ENCODE measurements at places on chromosomes 13 and 19. TPM values are rescaled to one million over a fixed set of nuclear protein-coding genes. Genes with fewer than 3 reads are reported as not detected.
A peak's percentile ranks its signal among the peaks of the same experiment; 100 is the strongest.

DNA sequence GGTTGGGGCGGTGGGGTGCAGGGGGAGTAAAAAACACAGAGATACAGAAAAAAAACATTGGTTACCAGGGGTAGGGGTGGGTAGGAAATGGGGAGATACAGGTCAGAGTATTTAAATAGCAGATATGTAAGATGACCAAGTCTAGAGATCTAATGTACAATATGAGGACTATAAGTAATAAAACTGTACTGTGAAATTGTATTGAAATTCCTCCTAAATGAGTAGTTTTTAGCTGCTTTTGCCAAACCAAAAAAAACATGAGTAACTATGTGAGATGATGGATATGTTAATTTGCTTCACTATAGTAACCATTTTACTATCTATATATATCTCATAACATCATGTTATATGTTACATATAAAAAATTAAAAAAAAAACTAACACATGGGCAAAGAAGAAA lies 29.6 kb downstream of the VWA8 start:
- H3K36me3 ChIP-seq, result peaks cover 3% of the 10 kb centered on the region
- no peak for DNase-seq
- no peak overlapping the region for H3K4me3 ChIP-seq
- no peaks in the 10 kb centered on the region for H3K4me1 ChIP-seq

HIF3A gene
- 46.1 TPM for total RNA-seq

IL11 gene
- 0.46 TPM for total RNA-seq

NPHS1 gene
- 1.9 TPM for total RNA-seq

KCNJ14 gene
- 1.8 TPM for total RNA-seq

ZNF382 gene
- total RNA-seq, result 17.5 TPM

GRCh38 chr19:29573486-29573885 lies 32.6 kb upstream of the POP4 start:
- peaks cover 86% of the 10 kb centered on the region for H3K27me3 ChIP-seq
- H3K4me1 ChIP-seq, result no peaks in the 10 kb centered on the region
- no peaks in the 10 kb centered on the region for H3K36me3 ChIP-seq
- H3K27ac ChIP-seq, result no peak overlapping the region

DNA sequence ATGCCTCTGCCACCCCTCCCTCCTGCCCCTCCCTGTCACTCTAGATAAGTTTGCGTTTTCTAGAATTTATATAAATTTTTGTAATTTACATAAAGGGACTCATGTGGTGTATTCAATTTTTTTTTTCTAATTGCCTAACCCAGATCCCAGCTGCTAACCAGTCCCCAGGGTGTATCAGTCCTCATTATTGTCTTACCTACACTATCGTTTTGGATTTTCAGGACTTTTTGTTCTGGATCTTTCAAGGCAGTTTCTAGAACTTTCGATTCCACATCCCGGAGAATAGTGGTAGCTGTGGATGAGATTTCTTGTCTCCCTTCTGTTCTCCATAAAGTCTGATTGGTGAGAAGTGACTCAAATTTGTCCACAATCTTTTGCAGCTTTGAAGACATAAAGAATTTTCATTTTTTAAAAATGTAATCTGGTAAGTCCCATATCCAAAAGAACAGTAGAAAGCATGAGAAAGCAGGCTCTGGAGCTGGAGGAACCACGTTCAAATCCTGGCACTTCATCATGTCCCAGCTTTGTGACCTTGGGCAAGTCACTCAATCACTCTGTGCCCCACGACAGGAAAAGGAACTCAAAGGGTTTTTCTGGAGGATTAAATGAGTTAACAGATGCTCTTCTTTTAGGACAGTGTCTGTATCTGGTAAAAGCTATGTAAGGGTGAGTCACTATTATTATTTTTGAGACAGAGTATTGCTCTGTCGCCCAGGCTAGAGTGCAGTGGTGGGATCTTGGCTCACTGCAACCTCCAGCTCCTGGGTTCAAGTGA lies 19.7 kb downstream of the ADGRE3 start:
- no peaks in the 10 kb centered on the region for H3K36me3 ChIP-seq
- no peak overlapping the region for H3K4me3 ChIP-seq
- no peak for DNase-seq
- no peak overlapping the region for H3K27ac ChIP-seq
- H3K27me3 ChIP-seq, result no peaks in the 10 kb centered on the region

DNA sequence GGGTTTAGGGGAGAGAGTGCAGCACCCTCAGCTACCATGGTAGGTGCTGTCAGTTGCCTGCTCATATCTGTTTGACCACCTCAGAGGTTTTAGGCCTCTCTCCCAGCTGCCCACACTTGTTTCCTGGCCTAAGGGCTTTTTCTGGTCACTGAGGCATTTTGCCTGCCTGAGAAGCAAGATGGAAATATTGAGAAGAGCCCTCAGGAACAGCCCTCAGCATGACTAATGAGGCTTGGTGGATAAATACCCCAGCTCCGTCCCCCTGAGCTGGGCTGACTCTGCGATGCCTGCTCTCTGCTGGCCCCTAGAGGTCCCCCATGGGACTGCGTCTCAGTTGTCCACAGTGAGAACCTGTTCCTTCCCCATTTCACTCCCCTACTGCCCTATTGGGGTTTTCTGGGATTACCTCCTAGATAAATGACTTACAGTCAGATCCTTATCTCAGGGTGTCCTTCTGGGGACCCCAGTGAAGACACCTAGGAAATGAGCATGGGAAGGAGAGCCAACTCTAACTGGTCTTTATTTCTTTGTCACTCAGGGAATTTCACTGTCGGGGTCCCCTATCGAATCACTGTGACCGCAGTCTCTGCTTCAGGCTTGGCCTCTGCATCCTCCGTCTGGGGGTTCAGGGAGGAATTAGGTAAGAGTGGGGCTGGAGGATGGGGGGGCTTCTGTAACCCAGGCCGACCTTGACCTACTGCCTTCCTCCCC lies 13.3 kb downstream of the PALM3 start:
- H3K27me3 ChIP-seq, result no peaks in the 10 kb centered on the region
- H3K27ac ChIP-seq, result no peak overlapping the region
- H3K36me3 ChIP-seq, result no peaks in the 10 kb centered on the region

- H3K4me3 ChIP-seq, result no peak overlapping the region
- DNase-seq, result no peak
- H3K27me3 ChIP-seq, result no peaks in the 10 kb centered on the region
Measured at GRCh38 chr13:100306434-100306999, 217.6 kb downstream of the PCCA start.

GRCh38 chr19:37981785-37982475 lies 74.9 kb downstream of the SIPA1L3 start:
- peaks cover 41% of the 10 kb centered on the region for H3K4me1 ChIP-seq
- DNase-seq, result no peak
- peak overlapping the region; percentile 88 for H3K27ac ChIP-seq
- no peaks in the 10 kb centered on the region for H3K27me3 ChIP-seq
- peak overlapping the region; percentile 48 for H3K4me3 ChIP-seq

- peak overlapping the region; percentile 88 for H3K27ac ChIP-seq
- no peak overlapping the region for H3K4me3 ChIP-seq
- no peaks in the 10 kb centered on the region for H3K27me3 ChIP-seq
- H3K36me3 ChIP-seq, result no peaks in the 10 kb centered on the region
Measured at GRCh38 chr13:24668955-24669582, 11.1 kb upstream of the ATP12A start.

C19orf73 gene
- total RNA-seq, result 2.6 TPM

DNA sequence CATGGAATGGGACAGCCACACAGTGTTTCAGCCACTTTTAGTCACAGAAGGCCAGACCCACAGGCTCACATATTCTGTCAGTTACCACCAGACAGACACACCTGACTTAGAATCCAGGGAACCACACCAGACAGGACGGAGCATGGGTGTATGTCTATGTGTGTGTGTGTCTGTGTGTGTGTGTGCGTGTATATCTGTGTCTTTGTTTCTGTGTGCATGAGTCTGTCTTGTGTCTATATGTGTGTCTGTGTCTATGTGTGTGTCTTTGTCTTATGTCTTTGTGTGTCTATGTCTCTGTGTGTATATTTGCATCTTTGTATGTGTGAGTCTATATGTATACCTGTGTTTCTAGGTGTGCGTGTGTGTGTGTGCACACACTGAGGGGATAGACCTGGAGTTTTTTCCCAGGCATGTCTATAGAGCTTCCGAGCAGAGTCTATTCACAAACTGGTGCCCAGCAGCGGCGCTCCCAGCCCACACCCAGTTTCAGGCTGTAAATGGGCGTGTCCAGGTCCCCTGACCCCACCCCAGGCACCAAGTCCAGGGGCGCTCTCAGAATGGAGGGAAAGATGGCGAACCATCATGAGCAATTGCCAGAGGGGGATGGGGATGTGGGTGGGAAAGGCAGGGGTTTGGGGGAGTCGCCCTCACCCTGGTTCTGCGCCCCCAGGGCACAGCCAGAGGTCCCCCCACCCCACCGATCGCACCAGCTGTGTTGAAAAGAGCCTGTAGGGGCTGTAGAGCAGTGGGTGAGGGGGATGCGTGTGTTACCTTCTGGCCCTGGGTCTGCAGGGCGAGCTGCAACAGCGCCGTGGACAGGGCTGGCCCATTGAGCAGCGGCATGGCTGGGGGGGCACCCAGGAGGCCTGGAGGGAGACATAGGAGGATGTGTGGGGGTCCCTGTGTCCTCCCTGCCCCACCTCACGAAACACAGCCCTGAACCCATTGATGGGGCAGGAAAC lies 6.3 kb upstream of the FDX2 start:
- no peak overlapping the region for H3K4me3 ChIP-seq
- H3K4me1 ChIP-seq, result no peaks in the 10 kb centered on the region
- H3K36me3 ChIP-seq, result peaks cover 10% of the 10 kb centered on the region
- DNase-seq, result no peak
- H3K27ac ChIP-seq, result peak overlapping the region; percentile 6
- no peaks in the 10 kb centered on the region for H3K27me3 ChIP-seq

C3 gene
- 8.2 TPM for total RNA-seq

DNA sequence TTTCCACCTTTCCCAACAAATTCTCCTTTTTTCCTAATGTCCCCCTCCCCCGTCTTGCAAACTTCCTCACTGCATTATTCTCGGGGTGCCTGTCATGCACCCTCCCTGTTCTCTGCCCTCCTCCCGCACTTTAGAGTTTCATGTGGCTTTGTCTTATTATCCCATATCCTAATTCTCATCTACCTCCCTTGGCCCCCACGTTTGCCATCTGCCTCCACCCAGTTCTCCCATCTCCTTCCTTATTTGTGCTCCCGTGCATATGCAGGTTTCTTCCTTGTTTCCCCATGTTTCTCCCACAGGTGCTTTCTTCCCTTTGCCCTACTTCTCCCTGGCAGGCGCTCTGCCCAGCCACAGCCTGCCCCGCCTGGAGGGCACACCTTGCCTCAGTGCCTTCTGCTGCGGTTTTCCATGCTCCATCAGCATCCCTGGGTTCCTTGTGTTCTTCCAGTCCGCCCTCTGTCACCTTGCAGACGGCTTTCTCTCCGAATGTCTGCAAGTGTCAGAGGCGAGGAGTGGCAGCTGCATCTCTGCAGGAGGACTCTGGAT lies 1.5 kb downstream of the SPATA13 start:
- H3K4me1 ChIP-seq, result peaks cover 35% of the 10 kb centered on the region
- peaks cover 5% of the 10 kb centered on the region for H3K36me3 ChIP-seq
- DNase-seq, result no peak
- peaks cover 21% of the 10 kb centered on the region for H3K27me3 ChIP-seq
- H3K4me3 ChIP-seq, result peak overlapping the region; percentile 86
- peak overlapping the region; percentile 55 for H3K27ac ChIP-seq

- no peaks in the 10 kb centered on the region for H3K4me1 ChIP-seq
- no peak overlapping the region for H3K27ac ChIP-seq
- no peaks in the 10 kb centered on the region for H3K27me3 ChIP-seq
- DNase-seq, result no peak
Measured at GRCh38 chr19:2809387-2810140, 10.1 kb upstream of the ZNF554 start.

GRCh38 chr13:41562541-41563178 lies 105.3 kb downstream of the RGCC start:
- no peak overlapping the region for H3K4me3 ChIP-seq
- no peaks in the 10 kb centered on the region for H3K27me3 ChIP-seq
- no peak overlapping the region for H3K27ac ChIP-seq

GRCh38 chr13:59266478-59267063 lies 897.2 kb downstream of the DIAPH3 start:
- no peak for DNase-seq
- no peak overlapping the region for H3K27ac ChIP-seq
- H3K4me3 ChIP-seq, result no peak overlapping the region
- H3K27me3 ChIP-seq, result no peaks in the 10 kb centered on the region
- no peaks in the 10 kb centered on the region for H3K36me3 ChIP-seq

GRCh38 chr19:42658076-42658475 lies 63.4 kb upstream of the CEACAM8 start:
- no peaks in the 10 kb centered on the region for H3K4me1 ChIP-seq
- H3K36me3 ChIP-seq, result no peaks in the 10 kb centered on the region
- no peak for DNase-seq
- no peaks in the 10 kb centered on the region for H3K27me3 ChIP-seq
- H3K4me3 ChIP-seq, result no peak overlapping the region

ANKLE1 gene
- 5.9 TPM for total RNA-seq

BCL2L12 gene
- total RNA-seq, result 49.2 TPM

GRCh38 chr19:4518345-4519171 lies at the start of gene PLIN4:
Gene PLIN4, minus strand, starts transcription at chr19:4518486. Its CDS starts 214 bp downstream, at chr19:4518272.
- no peak within 1 kb of the TSS for H3K4me3 ChIP-seq
- DNase-seq, result peak; percentile 66

DNA sequence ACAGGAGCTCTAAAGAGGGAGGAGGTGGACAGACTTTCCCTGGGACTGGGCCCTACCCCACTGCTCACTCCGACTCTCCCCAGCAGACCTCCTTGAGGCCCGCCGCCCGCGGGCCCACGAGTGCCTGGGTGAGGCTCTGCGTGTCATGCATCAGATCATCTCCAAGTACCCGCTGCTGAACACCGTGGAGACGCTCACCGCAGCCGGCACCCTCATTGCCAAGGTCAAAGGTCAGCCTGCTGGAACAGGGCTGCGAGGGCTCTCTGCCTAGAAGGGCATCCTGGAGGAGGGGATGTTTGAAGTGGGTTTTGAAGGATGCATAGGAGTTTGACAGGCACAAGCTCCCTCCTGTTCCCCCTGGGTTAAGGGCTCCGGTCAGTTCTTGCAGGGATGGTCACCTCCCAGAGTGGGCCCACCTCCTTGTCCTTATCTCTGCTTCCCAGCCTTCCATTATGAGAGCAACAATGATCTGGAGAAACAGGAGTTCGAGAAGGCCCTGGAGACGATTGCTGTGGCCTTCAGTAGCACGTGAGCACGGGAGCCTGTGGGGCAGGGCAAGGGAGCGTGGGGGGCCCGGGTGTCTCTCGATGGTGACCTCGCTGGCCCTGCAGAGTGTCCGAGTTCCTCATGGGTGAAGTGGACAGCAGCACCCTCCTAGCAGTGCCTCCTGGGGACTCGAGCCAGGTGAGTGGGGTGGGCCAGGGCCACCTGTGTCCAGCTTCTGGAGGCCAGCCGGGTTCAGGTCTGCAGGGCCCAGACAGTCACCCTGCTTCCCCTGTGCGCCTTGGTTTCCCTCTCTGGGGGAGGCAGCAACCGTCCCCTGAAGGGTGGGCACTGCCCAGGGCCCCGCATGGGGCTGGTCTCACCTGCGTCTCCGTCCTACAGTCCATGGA lies 6.3 kb downstream of the ARHGAP45 start:
- peaks cover 5% of the 10 kb centered on the region for H3K4me1 ChIP-seq
- no peaks in the 10 kb centered on the region for H3K36me3 ChIP-seq
- no peak overlapping the region for H3K4me3 ChIP-seq
- H3K27ac ChIP-seq, result no peak overlapping the region
- no peak for DNase-seq

- H3K36me3 ChIP-seq, result no peaks in the 10 kb centered on the region
- H3K27me3 ChIP-seq, result no peaks in the 10 kb centered on the region
- no peak overlapping the region for H3K4me3 ChIP-seq
Measured at GRCh38 chr13:96860882-96861281, 133.4 kb downstream of the OXGR1 start.
